ENCODE measurements at places on chromosomes 4 and X. TPM values are rescaled to one million over a fixed set of nuclear protein-coding genes. Genes with fewer than 3 reads are reported as not detected.

RAB40A gene
- total RNA-seq: 0.10 TPM

SLAIN2 gene
- 16.4 TPM for total RNA-seq

SPANXA1 gene
- total RNA-seq: 0.24 TPM

F8A3 gene
- total RNA-seq: 1.0 TPM

RAP2C gene
- 25.3 TPM for total RNA-seq

SGCB gene
- total RNA-seq: 17.5 TPM

CT47B1 gene
- not detected for total RNA-seq

FGF2 gene
- total RNA-seq: 49.1 TPM

RTL5 gene
- total RNA-seq: 2.2 TPM

LIAS gene
- 9.7 TPM for total RNA-seq

RHOXF1 gene
- not detected for total RNA-seq

SPANXB1 gene
- 2.2 TPM for total RNA-seq

AMTN gene
- total RNA-seq: 0.15 TPM

PRSS12 gene
- 0.31 TPM for total RNA-seq

FGA gene
- total RNA-seq: 18.7 TPM

PDCL2 gene
- not detected for total RNA-seq

PPARGC1A gene
- total RNA-seq: 0.02 TPM

ASB12 gene
- not detected for total RNA-seq

YY2 gene
- 2.7 TPM for total RNA-seq

Measured in A549 treated with AZD2906 at 1 μM for 4 hours (cell line).